ENCODE measurements at places on chromosomes 4 and X. TPM values are rescaled to one million over a fixed set of nuclear protein-coding genes. Genes with fewer than 3 reads are reported as not detected.

Gene MAOB
- 0.30 TPM for total RNA-seq

Gene GRIA3
- 4.7 TPM for total RNA-seq

Gene CFAP99
- total RNA-seq = 0.42 TPM

Gene LRRC66
- not detected for total RNA-seq

Gene MAGEB10
- 0.10 TPM for total RNA-seq

Gene PRR32
- total RNA-seq = not detected

Gene FGB
- total RNA-seq = not detected

Gene TMEM156
- 3.9 TPM for total RNA-seq

Gene TCEAL3
- 77.7 TPM for total RNA-seq

Gene XAGE2
- total RNA-seq = not detected

Gene HELT
- not detected for total RNA-seq

Gene TLR3
- 6.7 TPM for total RNA-seq

Gene MAGEE1
- 0.15 TPM for total RNA-seq

Gene RRH
- total RNA-seq = not detected

Gene DCAF8L2
- total RNA-seq = 0.17 TPM

Gene PPM1K
- total RNA-seq = 23.3 TPM
